Right renal cortex interstitium (tissue), 3 donors: ENCODE measurements at places on chromosomes 5 and 9. TPM values are rescaled to one million over a fixed set of nuclear protein-coding genes. Genes with fewer than 3 reads are reported as not detected.

Gene CEL
- 3.8 TPM for polyA plus RNA-seq

Gene SOX30
- polyA plus RNA-seq: 0.83 TPM

Gene TMEM38B
- polyA plus RNA-seq: 30.2 TPM

Gene CKMT2
- polyA plus RNA-seq: 4.4 TPM

Gene CAMK2A
- 4.4 TPM for polyA plus RNA-seq

Gene MTAP
- 42.7 TPM for polyA plus RNA-seq

Gene LHX6
- polyA plus RNA-seq: 3.8 TPM

Gene PCDHGA1
- polyA plus RNA-seq: 0.78 TPM

Gene TMEM252
- polyA plus RNA-seq: 12.6 TPM

Gene RGS14
- 15.8 TPM for polyA plus RNA-seq

Gene LRRC19
- polyA plus RNA-seq: 13.4 TPM

Gene ZCCHC7
- 27.2 TPM for polyA plus RNA-seq

Gene SAPCD2
- polyA plus RNA-seq: 5.4 TPM

Gene KCNT1
- polyA plus RNA-seq: 0.06 TPM

Gene CDH9
- 12.7 TPM for polyA plus RNA-seq

Gene FANCG
- polyA plus RNA-seq: 41.3 TPM

DNA sequence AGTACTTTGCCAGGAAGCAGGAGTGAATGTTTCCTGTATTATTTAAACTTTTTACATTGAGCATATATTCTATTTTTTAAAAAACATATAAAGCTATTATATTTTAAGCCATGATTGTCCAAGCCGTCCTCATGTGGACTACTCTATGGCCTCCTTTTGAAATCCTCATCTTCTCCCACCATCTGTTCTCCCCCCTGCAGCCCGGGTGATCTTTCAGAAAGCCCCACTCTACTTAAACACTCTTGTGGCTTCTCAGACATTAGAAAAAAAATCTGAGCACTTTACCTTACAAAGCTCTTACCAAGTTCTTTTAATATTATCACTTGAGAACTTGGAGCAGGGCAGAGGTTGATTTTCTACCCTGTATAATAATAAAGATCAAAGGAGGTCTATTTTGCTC is 95.4 kb downstream of the CAVIN4 start:
- DNase-seq: no peak

- no peak for DNase-seq
These were observed 3.6 kb upstream of the TMEM210 start for GRCh38 chr9:137175345-137175961.

DNA sequence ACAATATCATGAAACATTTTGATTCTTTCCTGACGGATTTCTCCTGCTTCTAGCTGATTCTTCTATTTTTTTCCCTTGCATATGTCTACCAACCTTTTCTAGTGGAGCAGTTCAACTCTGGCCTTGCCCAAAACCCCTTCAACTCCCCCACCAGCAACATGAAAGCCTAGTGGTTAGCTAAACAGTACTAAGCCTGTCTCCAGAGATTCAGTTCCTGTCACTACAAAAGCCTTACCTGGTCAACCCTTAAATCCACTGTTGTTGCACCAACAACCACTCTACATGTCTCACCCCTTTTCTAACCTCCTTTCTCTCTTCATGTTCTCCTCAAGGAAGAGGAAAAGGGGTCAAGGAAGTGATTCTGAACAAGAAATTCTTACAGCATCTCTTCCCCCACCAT is 74.8 kb upstream of the PIK3R1 start:
- no peak for DNase-seq

DNA sequence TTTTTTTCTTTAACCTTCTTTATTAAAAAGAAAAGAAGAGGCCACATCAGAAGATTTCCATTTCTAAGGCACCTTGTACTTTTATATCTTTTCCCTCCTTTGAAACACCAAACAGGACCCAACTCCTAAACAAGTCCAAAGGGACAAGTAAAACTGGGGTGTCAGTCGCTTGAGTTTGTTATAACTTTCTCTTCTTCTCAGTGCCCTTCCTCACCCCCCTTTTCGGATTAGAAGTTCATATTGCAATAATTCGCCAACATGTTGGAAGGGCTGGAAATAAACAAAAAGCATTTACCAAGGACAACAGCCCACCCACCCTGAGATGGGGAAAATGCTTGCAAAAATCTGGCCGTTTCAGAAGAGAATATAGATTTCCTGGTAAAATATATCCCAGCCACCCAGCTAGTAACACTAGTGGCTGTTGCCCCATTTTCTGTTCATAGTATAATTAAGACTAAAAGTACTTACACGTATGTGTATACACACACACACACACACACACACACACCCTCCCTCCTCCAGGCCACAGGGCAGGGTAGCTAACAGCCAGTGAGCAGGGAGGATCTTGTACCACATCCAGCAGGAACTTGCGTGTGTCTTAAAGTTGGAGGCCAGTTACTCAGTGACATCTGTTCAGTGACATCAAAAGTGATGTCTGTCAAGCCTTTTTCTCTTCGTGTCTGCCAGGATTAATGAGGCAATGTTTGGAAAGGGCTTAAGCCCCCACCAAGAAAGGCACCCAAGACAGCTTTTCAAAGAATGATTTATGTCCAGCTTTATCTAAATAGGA is 149.1 kb upstream of the KLF4 start:
- DNase-seq: no peak

GRCh38 chr5:135615581-135616260 is 36.9 kb upstream of the CXCL14 start:
- no peak for DNase-seq

- no peak for DNase-seq
These were observed 61.7 kb upstream of the PDE4D start for GRCh38 chr5:59955241-59955640.

- DNase-seq: no peak
These were observed 4.1 kb downstream of the HBEGF start for GRCh38 chr5:140342287-140342686.

GRCh38 chr9:71549023-71549422 is 219.3 kb downstream of the CEMIP2 start:
- DNase-seq: no peak

- no peak for DNase-seq
These were observed 5.6 kb downstream of the RMI1 start for GRCh38 chr9:83986195-83986594.

DNA sequence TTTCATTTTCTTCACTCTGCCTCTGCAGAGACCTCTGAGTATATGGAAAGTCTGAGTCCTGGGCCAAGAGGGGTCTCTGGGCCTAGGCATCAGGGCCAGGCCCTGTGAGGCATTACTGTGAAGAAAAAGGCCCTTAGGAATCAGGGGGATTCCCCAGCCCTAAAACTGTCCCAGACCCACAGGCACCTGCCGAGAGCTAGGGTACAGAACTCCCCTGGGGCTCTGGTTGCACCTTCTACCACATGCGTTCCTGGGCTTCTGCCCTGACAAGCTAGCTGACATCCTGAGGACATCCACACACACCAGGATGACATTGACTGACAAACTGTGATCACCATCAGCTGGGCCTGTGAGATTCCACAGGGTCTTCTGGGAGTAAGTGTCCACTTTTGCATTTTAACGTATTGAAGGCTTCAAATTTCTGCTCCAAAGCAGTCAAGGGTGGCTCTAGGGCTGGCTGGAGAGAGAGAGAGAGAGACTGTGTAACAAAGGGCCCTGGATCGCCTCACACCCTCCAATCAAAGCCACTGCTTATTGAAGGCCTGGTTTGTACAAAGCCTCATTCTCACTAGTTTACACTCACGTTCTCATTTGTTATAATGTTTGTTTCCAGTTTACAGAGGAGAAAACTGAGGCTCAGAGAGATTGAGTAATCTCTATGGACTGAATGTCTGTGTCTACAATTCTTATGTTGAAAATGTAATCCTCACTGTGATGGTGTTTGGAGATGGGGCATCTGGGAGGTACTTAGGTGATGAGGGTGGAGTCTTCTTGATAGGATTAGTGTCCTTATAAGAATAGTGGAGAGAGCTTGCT is 45.1 kb downstream of the TGFBI start:
- DNase-seq: no peak

GRCh38 chr9:93276973-93277372 is 93.0 kb downstream of the WNK2 start:
- no peak for DNase-seq

DNA sequence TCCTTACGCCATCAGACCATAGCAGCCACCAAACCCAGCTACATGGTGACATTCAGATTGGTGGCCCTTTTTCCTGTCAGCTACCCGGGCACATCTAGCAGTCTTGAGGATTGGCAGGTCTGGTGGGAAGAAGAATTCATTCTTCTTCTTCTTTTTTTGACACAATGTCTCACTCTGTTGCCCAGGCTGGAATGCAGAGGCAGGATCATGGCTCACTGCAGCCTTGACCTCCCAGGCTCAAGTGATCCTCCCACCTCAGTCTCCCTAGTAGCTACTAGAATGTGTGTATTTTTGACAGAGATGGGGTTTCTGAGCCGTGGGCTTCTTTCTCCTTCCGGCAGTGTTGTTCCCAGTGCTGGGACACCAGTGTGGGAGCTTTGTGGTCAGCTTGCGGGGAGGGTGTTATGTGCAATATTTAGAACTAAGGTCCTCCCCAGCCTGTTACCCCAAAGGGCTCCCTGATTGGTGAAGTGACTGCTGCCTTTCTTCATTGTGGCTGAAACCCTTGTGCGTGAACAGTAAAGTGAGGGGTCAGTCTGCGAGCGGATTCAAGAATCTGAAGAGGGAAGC is 3.4 kb downstream of the NTMT1 start:
- DNase-seq: no peak

DNA sequence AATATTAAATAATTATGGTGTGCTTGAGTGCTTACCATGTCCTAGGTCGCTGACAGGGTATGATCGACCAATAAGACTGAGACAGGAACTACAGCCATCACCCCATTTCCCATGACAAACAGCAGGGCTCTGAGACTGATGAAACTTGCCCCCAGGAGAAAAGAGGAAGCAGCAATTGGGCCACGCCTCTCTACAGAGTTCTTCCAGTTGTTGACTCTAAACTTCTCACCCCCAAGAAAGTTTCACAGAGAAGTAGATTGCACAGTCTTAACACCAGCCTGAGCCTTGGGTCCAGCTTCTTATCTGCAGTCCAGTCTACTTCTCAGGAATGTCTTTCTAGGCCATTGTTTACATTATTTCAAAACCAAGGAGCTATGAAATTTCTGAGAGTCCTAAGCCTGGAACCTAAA is 182.2 kb upstream of the ANKRD55 start:
- DNase-seq: no peak

- DNase-seq: no peak
These were observed 79.6 kb downstream of the RAI14 start for GRCh38 chr5:34735491-34736426.

- no peak for DNase-seq
These were observed 29.4 kb upstream of the TNIP1 start for GRCh38 chr5:151110122-151110681.

DNA sequence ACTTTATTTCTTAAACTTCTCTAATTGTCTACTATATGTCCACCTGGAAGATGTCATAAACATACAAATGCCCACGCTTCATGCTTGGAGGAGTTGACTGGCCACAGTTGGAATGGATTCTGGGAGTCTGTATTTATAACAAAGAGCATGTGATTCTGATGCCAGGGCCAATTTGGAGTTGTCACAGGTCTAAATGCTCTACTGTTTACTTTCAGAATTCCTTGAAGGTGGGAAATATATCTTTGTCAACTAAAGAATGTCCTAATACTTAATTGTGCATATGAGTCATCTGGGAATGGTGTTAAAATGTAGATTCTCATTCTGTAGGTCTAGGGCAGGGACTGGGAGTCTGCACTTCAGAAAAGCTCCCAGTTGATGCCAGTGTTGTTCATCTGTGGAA is 196.1 kb downstream of the ANXA1 start:
- DNase-seq: no peak

GRCh38 chr9:127786773-127787104 is 905 bp downstream of the CDK9 start:
- no peak for DNase-seq

- no peak for DNase-seq
These were observed 13.3 kb upstream of the GADD45G start for GRCh38 chr9:89591274-89592212.

- no peak for DNase-seq
These were observed 9.2 kb upstream of the TEX53 start for GRCh38 chr9:114666851-114667250.

DNA sequence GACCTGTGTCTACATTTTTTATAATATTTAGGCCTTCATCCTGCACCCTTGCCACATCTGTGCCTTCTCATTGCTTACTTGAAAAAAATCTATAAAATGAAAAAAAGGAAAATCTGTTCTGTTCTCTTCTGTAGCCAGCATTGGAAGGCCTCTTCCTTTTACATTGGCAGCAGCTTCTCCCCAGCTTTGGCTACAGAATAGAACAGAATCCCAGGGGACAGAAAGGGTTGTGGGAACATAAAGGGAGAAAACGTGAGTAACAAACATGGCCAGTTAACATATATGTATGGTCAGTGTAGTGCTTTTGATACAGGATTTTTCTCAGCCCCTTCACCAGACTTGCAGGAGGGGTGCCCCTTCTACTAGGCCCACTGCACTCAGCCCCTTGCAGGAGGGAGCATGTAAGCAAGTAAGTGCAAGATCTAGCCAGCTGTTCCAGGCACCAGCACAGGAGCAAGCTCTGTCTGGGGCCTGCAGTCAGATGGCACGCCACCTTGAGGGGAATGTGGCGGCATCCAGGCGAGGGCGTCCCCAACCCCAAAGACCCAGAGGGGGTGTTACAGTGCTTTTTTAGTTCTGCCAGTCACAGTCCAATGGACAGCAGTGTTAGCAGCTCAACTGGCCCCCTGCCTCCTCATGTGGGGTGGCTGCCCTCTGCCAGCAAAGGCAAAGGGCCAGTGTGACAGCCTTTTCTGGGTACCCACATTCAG is 330.5 kb upstream of the ZNF462 start:
- DNase-seq: no peak

- no peak for DNase-seq
These were observed 211.6 kb downstream of the MAST4 start for GRCh38 chr5:66807743-66808142.

- no peak for DNase-seq
These were observed 10.3 kb downstream of the OCLN start for GRCh38 chr5:69502767-69503488.

GRCh38 chr9:84325347-84325973 is 15.1 kb downstream of the SLC28A3 start:
- no peak for DNase-seq

DNA sequence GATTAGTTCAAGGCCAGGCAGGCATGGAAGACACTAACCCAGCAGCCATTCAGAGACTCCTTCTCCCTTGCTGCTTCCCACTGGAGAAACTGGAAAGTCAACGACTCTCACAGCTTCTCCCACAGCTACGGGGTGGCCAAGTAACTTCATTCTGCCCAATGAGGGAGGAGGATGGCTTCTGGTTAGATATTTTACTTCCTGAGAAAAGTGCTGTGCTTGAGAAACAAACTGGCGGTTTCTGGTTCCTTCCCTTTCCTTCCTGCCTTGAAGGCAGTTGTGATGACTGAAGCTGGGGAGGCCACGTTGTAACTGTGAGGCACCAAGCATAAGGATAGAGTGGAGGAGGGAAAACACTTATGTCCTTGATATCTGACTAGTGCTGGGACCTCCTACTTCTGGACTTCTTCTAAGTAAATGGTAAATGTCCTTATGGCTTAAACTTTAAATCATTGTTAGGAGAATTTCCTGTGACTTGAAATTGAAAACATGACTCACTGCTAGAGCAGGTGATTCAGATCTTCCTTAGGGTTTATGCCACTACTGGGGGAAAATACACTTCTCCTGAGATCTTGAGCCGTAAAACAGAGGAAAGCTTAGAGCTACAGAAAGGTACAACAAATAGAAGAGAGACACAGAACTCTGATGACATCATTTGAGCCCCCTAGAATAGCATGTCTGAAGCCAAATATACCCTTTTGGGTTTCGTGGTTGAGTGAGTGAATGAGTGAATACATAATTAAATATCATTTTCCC is 3.1 kb upstream of the GNPDA1 start:
- no peak for DNase-seq
